Inflammatory macrophage treated with lipopolysaccharide for 1 hour (primary cell): ENCODE measurements at places on chromosomes 16 and 17.

- no peak for DNase-seq
Observed at GRCh38 chr17:49574945-49575678, 559 bp upstream of the NXPH3 start.

GRCh38 chr17:62611728-62612127, 15.7 kb upstream of the MRC2 start:
- DNase-seq = peak; percentile 91

GRCh38 chr17:62687997-62688396, 60.5 kb downstream of the MRC2 start:
- no peak for DNase-seq

DNA sequence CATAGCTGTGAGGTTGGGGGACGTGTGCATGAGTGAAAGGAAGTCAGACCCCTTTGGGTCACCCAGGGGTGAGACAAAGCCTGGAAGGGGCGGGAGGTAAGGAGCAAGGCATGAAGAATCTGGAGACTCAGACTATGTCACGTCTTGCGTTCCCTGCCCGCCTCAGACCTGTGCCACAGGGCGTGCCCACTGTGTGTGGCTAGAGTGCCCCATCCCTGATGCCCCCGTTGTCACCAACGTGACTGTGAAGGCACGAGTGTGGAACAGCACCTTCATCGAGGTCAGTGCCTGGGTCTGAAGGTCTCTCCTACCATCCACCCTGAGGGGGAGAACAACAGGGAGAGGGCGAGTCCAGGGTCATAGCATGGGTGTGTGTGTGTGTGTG, 15.1 kb upstream of the PDK2 start:
- no peak for DNase-seq

DNA sequence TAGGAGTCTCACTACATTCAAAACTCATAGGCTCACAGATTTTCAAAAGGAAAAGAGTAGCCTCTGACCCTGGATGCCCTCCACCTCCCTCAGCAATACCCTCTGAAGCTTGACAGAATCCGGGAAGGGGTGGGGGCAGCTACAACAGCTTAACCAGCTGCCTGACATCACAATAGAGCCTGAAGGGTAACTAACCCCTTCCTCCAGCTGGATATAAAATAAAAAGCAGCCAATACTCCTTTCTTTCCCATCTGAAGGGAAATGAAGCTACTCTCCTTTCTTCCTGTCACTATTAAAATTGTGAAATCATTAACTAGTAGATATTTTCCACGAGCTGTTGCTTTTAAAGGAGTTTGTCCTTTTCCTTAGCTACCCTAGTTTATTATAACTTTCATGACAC, 24.0 kb downstream of the USP31 start:
- no peak for DNase-seq

GRCh38 chr16:9225527-9226316, 134.3 kb downstream of the HAPSTR1 start:
- DNase-seq = peak; percentile 16

GRCh38 chr17:14748036-14748710, 447.3 kb downstream of the HS3ST3B1 start:
- peak; percentile 57 for DNase-seq

DNA sequence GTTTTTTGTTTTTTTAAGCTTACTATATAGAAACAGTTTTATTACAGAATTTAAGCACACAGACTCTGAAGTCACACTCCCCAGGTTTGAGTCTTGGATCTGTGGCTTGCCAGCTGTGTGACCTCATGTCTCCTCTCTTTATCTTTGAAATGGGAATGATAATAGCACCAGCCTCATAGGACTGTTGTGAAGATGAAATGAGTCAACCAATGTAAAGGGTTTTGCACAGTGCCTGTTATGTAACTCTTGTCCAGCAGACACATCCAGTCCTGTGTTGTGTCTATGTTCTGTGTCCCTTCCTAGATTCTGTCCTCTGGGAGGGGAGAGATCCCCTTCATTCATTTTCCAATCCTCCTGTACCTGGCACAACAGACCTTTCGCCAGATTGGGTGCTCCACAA, 3.1 kb upstream of the CPD start:
- DNase-seq = no peak

DNA sequence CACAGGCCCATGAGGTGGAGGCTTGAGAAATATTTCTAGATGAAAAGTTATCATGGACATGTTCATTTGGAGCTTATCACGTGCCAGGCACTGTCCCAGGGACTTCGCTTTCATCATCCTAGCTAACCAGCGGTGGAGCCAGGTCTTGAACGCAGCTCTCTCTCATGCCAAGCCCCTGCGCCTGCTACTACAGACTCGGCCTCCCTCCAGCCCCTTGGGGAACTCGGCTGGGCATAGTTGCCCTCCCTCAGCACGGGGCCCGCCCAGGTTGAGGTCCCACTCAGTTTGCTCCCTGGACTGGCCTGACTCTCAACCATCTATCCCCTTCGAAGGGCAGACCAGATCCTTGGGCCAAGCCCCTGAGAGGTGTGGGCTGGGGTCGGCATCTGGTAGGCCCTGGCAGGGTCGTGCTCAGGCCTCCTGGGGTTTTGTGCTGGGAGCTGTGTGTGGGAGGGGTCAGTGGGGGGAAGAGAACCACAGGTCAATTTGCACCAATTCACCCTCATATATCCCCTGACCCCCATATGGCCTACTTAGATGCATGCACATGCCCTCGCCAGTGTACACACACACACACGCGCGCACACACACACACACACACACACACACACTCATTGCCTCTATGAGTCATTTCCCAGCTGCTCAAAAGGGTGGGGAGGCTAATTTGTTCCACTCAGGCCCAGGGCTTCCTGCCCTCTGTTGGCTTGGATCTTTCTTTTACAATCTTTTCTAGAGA, 12.1 kb upstream of the SCN4A start:
- DNase-seq = peak; percentile 54

DNA sequence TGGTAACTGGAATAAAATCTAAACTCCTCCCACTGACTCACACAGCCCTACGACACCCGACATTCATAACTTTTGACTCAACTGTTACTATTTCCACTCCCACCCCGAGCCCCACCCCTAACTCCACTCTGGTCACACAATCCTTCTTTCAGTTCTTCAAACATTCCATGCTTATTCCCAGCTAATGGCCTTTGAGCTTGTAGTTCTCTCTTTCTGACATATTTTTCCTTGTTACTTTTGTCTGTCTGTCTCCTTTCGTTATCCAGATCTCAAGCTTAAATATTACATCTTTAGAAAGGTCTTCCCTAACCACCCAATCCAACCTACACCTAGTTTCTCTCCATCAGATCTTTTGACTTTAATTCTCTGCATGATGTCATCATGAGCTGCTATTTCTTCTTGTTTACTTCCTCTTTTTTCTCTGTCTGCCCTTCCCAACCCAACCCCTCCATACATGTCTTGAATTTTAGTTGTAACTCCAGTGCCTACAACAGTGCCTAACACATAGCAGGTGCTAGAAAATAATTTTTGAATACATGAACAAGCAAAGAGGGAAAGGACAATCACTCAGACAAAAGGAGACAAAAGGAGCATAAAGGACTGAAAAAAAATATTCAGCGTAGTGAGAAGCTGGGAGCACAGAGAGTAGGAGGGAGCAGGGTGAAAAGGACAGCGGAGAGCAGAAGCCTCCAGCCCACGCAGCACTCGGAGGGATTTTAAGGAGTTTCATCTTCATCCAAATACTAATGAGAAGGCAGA, 65.2 kb upstream of the SMIM36 start:
- peak; percentile 65 for DNase-seq

DNA sequence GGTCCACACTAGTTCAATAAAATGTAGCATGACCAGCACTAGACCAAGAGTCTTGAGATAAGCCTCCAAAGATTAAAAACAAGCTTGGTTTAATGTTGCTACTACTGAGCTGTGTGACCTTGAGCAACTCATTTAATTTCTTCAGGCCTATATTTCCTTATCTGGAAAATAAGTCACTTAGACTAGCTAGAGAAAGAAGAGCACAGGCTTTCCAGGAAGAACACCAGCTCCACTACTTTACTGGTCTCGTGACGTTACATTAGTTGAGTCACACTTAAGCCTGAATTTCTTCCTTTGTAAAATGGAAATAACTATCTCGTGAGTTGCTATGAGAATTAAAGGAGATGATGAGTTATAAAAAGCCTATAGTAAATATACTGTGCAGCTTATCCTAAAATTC, 5.4 kb downstream of the HELZ start:
- no peak for DNase-seq

- no peak for DNase-seq
Observed at GRCh38 chr17:42917236-42917603, 16.6 kb downstream of the G6PC1 start.

DNA sequence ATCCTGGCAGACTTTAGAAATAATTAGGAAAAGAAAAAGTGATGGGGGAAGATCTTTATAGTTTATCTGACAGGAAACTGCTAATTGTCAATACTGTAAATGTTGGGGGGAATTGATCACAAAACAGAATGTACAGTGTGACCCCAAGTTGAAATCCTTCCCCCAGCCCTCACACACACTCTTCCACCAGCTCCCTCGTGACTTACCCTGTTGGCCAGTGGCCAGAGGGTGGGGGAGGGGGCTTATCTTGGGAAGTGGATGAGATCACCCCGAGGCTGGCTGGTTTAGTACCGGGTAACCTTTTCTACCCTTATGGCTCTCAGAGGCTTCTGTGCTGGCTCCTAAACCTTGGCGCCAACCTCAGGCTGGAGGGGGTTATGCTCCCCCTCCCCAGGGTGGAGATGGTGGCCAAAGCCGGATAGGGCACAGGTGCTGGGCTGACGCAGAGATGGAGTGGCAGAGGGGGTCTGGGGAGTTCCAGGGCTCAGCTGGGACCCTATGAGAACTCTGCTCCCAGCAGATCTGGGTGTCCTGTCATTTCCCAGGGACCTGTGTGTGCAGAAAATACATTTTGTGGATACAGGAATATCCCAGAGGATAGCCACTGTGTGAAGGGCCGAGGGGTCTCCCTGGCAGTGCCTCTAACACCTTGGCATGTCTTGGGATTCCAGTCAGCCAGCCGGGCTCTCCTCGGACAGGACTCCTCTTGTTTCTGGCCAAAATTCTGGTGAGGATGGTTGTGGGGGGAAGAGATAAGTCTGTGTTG, 18.6 kb downstream of the CDH16 start:
- DNase-seq = peak; percentile 17

DNA sequence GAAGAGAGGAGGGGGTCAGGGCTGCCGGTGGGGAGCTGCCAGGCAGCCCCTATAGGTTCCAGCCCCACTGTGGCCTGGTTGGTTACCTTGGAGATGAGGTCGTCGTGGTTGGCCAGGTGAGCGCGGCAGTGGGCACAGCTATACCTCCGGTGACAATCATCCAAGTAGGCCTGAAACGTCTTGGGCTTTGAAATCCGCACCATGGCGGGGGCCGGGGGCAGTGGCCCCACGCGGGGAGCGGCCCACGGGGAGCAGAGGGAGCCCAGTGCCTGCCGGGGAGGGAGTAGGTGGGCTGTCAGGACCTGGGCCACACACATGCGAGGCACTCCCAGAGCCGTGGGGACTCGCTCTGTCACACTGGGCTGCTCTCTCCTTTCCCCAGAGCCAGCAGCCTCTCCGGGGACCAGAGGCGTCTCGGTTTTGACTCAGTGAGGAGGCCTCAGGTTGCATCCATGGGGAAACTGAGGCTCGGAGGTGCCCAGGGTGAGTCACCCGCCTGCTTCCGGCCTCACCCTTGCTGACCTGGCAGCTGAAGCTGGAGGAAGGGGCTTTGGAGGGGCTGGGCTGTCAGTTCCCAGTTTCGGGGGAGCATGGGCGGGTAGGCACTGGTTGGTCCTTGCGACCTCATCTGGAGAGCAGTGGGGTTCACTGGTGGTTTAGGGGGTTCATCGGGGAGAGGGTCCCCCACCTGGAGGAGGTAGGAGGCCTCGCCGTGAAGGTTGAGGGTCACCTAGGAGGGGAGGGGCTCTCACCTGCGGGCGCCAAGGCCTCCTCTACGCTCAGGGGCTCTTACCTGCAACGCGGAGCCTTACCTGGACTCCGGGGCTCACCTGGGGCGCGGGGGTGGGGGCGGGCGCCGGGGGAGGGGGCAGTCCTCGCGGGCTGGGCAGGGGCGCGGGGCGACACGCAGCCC, 591 bp downstream of the YPEL3 start:
- no peak for DNase-seq

GRCh38 chr17:48137656-48138055, 30.1 kb downstream of the SNX11 start:
- no peak for DNase-seq

DNA sequence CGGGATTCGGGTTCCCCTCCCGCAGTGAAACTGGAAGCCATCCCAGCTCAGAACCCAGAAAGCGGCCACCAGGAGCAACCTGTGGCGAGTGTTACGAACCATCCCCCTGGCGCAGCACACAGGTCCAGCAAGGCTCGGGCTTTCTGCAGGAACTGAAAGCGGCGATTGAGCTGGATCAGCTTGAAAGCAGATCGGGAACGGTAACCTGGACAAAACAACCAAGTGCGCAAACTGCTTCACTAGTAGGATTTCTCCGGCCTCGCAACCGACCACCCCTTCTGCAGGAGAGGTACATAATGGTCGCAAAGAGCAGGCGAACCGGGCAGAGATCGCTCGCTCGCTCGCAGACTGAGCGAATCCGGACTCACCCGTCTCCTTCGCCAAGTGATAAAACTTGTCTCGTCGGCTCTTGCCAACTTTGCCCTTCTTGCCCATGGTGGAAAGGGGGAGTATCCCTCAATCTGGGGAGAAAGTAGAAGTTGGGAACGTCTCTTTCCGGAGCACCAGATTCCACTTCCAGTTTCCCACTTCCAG, 696 bp upstream of the PSMC5 start:
- DNase-seq = no peak

- no peak for DNase-seq
Observed at GRCh38 chr17:79011451-79012147, 2.0 kb upstream of the CANT1 start.

GRCh38 chr16:56481468-56482122, 30.2 kb downstream of the OGFOD1 start:
- DNase-seq = no peak

- no peak for DNase-seq
Observed at GRCh38 chr17:29299031-29299430, 5.1 kb upstream of the NUFIP2 start.

GRCh38 chr16:80253741-80254140, 287.1 kb upstream of the DYNLRB2 start:
- no peak for DNase-seq

DNA sequence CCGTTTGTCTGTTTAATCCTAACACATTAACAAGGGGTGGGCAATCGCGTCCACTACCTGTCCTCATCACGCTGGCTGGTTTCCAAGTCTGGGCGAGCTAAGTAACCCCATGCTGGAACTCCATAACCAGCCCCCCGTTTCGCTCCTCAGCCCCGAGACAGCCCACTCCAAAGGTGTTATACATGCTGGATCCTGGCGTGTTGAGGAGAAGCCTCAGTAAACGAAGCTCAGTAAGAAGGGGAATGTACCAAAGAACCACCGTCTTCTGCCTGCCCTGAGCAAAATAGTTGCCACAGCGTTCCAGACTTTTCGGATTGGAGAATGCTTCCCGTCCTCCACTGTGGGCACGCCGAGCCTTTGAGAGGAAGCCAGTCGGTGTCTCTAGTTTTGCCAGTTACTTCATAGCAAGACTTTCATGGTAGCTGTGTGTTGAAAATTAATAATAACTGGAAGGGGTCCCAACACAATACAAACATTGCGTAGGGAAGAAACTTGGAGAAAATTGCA, 16.1 kb upstream of the C17orf78 start:
- peak; percentile 12 for DNase-seq

GRCh38 chr16:67893743-67894399, 817 bp downstream of the PSKH1 start:
- DNase-seq = no peak

GRCh38 chr17:40978575-40979151, 5.5 kb downstream of the KRT40 start:
- no peak for DNase-seq

GRCh38 chr17:6947745-6948144, 48.1 kb upstream of the ALOX12 start:
- DNase-seq = no peak

GRCh38 chr16:4733211-4733742, 794 bp downstream of the ANKS3 start:
- DNase-seq = no peak
